ENCODE measurements at places on chromosomes 3 and 15.

DNA sequence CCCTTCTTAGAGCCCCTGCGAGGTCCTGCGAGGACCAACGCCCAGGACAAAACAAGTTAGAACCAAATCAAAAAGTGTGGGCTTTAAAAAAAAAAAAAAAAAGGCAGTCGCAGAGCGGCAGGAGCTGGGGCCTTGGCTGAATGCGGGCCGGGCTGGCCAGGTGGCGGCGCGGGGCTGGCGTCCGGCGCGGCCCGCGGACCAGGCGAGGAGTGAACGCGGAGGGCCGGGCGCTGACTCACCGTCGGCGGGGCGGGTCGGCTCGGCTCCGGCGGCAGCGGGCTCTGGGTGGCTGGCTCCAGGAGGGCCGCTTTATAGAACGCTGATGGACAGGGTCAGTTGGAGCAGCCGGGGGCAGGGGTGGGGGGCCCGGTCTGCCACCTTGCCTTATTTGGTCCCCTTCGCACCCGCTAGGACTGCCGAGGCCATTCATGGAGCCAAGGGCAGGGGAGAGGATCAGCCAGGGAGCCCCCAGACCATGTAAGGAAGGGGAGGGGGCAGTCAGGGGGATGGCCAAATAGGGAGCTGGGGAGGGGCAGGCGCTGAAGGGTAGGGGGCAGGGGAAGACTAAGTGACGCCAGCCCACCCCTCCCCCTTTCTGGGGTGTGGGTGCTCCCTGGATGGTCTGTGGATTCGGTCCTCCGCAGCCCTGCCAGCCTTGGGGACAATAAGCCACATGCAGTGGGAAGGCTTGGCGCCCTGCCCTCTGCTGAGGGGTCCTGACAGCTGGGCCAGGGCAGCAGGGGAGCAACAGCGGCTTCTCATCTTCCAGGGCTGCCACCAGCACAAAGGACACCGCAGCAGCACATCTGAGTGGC is at the start of gene ACTC1:
ACTC1 (minus strand) TSS at position 283 of the 815 bp plus-strand sequence. CDS start 741 bp downstream, outside the sequence.
- no peak for DNase-seq

DNA sequence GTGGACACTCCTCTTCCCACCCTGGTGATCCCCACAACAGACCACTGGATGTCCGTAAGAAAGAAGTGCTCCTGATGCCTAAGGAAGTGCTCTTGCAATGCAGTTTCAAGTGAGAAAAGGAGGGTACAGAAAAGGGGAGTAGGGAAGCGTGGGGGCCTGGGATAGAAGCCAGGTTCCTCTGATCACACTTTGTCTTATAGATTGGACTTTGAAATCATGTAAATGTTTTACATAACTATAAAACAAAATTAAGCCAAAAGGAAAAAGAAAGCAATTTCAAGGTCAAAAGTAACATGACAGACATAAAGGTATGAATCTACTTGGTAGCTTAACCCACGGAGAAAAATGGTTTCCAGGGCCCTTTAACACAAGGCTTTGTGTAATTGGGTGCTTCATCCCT is 107.3 kb upstream of the TRPM1 start:
- DNase-seq = no peak

- DNase-seq = no peak
Measured at GRCh38 chr3:38029400-38030125, at the start of gene PLCD1. Gene PLCD1 (minus strand): TSS chr3:38029642. CDS start chr3:38029539, 103 bp downstream.

GRCh38 chr3:58754074-58754473 is 87.5 kb upstream of the FAM3D start:
- DNase-seq = no peak

DNA sequence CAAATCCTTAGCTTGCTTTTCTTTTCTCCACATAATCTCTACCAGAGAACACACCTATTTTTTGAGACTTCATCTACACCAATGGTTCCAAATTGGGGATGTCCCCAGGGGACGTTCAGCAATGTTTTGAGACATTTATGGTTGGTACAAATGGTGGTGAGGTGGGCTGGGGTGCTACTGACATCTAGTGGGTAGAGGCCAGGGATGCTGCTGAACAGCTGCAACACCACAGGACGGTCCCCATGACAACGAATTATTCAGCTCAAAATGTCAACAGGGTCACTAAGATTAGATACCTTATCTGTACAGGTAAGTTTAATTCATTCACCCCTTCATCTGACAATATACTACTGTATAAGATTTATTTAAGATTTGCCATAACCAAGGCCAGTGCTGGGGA is 14.4 kb downstream of the GK5 start:
- DNase-seq = no peak

DNA sequence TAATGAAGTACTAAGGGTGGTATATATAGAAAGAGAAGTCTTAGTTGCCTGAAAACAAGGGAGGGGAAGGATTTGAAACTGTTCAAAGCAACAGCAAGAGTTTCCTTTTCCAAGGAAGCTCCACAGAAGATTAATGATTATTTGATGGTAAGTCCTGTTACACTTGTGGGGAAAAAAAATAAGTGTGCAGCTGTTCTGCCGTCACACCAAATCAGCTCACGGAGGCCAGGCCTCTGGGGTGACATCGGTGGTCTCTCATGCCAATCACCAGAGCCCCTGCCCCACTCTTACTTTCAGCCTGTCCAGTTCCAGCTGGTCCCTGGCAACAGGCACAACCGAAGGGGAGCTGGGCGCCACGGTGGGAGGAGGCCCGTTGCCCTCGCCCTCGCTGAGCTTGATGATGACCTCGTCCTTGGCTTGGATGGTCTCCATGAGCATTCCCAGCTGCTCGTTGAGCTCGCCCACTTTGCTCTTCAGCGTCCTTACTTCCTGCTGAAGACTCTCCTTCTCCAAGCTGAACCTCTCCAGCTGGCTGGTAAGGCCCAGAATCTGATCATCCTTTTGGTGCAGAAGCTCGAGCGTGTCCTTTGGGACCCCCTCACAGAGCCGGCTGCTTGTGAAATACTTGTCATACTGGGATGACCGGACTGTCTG is 53.5 kb downstream of the TBC1D2B start:
- DNase-seq = no peak

- DNase-seq = no peak
Measured at GRCh38 chr3:117527346-117527745, 817.8 kb downstream of the TUSC7 start.

GRCh38 chr15:59273234-59273633 is 66.6 kb downstream of the LDHAL6B start:
- no peak for DNase-seq

- no peak for DNase-seq
Measured at GRCh38 chr3:167691366-167691765, 37.6 kb upstream of the WDR49 start.

All from putamen (tissue), 1 donor.